Cerebellar cortex (tissue), 1 donor: ENCODE measurements at places on chromosomes 5 and 9.

GRCh38 chr5:127649018-127649439 lies at the start of gene CTXN3:
CTXN3 (plus strand) TSS chr5:127649082; CDS start chr5:127657522, 8,440 bp downstream.
- DNase-seq, result no peak

- no peak for DNase-seq
These were observed 539.8 kb upstream of the ZNF608 start for GRCh38 chr5:125286271-125286670.

DNA sequence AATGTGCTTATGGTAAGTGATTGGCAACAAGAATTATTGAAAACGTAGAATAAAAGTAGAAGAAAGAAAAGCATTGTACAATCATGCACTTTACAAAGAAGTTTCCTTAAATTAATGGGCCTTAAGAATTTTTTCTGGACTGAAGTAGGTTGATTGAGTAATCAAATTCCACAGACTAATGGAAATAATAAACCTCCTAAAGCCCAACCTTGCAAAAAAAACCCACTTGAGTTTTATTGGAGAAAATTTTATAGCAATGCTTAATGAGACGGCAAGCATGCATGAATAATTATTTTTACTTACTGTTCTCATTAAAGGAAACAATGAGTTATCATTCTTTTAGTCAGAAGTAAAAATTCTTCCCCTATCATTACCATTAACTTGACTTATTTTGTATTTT lies 676.1 kb upstream of the C9orf72 start:
- DNase-seq, result no peak

DNA sequence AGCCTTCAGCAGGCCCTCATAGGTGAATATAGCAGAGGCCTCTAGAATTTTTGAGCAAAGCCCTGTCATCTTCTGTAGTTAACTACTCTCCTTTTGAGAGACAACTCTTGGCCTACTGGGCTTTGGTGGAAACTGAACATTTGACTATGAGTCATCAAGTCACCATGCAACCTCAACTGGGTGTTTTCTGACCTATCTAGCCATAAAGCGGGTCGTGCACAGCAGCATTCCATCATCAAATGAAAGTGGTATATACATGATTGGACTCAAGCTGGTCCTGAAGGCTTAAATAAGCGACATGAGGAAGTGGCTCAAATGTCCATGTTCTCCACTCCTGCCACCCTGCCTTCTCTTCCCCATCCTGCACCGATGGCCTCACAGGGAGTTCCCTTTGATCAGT lies 1115.5 kb downstream of the TAF11L14 start:
- DNase-seq, result no peak

GRCh38 chr5:157540124-157540523 lies 35.5 kb downstream of the ADAM19 start:
- no peak for DNase-seq

- no peak for DNase-seq
These were observed 11.4 kb downstream of the OTULIN start for GRCh38 chr5:14675865-14676300.

- DNase-seq, result no peak
These were observed 201.7 kb upstream of the ZNF618 start for GRCh38 chr9:113674436-113674835.

DNA sequence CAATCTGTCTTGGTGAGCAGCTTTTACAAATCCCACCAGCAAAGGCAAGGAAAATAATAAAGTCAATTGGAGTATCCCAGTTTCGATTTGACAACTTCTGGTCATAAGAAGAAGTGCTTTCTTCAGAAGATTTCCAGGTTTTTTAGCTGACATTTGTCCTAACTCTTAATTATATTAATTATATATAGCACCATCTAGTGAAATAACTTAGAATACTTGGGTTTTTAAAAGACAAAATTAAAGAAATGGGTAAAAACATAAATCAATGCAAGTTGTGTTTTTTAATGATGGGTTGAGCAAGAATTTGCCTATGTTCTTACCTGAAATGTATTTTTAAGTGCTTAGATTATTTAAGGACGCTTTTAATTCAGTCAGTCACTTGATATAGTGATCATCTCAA lies 421.8 kb downstream of the ACTL7B start:
- no peak for DNase-seq

DNA sequence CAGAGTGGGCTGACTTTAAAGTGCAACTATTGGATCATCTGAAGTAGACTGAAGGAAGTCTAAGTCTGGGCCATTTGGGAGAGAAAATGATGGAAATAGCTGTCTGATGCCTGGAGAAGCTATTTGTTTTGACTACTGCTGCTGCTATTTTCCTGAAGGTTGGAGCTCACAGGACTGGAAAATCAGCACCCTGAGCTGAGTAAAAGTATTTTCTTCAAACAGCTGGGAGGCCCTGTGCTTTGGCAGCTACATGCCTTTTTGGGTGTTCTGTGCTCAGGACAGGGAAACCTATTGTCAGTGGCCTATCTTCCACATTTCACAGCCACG lies 302.6 kb downstream of the ENC1 start:
- DNase-seq, result no peak
